ENCODE measurements at places on chromosomes 3 and 15. TPM values are rescaled to one million over a fixed set of nuclear protein-coding genes. Genes with fewer than 3 reads are reported as not detected.

The GPR62 gene
- not detected for total RNA-seq

The LRRC28 gene
- 19.4 TPM for total RNA-seq

The CMC1 gene
- 46.3 TPM for total RNA-seq

The UCN2 gene
- total RNA-seq: not detected

The PTX3 gene
- total RNA-seq: not detected

The DNAJC19 gene
- 72.0 TPM for total RNA-seq

The C3orf49 gene
- total RNA-seq: not detected

The TUSC7 gene
- not detected for total RNA-seq

The NCEH1 gene
- 9.1 TPM for total RNA-seq

- no peak overlapping the region for H3K4me3 ChIP-seq
- no peak overlapping the region for H3K27ac ChIP-seq
- H3K27me3 ChIP-seq: no peaks in the 10 kb centered on the region
- H3K4me1 ChIP-seq: no peaks in the 10 kb centered on the region
- no peak for DNase-seq
These were observed 552.8 kb downstream of the MAGI1 start for GRCh38 chr3:65485826-65486469.

DNA sequence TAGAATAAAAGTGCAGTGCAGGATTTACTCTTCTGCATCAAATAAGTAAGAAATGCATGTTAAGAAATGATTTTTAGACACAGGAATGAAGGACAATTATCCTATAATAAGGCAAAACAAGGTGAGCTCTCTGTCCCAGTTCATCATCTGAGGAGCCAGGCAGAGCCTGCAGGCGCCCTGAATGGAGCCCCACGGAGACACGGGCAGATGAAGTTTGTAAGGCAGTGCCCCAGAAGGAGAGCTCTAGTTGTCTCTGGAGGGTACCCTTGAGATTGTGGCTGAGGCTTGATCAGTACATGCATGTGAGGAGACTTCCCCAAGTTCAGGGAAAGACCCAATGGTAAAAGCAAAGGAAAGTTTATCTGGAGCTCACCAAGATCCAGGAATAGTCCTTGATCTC is 50.3 kb downstream of the ATP10A start:
- DNase-seq: no peak
- no peak overlapping the region for H3K4me3 ChIP-seq
- no peaks in the 10 kb centered on the region for H3K36me3 ChIP-seq
- H3K27me3 ChIP-seq: no peaks in the 10 kb centered on the region

GRCh38 chr3:42608581-42608980 is 8.1 kb downstream of the NKTR start:
- peaks cover 55% of the 10 kb centered on the region for H3K4me1 ChIP-seq
- no peak overlapping the region for H3K27ac ChIP-seq
- H3K27me3 ChIP-seq: no peaks in the 10 kb centered on the region
- no peak overlapping the region for H3K4me3 ChIP-seq
- H3K36me3 ChIP-seq: peaks cover 10% of the 10 kb centered on the region

DNA sequence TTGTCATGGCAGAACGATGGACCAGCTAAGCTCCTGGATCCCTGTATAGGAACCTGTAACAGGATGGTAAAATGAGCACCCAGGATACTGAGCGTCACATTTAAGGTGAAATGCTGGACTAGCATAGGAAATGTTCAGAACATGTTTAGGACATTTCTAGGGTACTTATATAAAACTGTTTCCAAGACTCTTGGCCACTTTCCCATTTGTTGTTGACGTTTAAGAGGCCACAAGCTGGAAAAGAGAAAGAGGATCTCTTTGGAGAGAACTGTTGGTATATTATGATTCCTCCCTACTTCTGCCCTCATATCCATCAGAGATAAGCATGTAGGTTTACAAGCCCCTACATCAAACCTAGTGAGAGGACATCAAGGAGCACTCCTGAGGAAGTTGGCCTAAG is 57.5 kb downstream of the SCN11A start:
- peaks cover 3% of the 10 kb centered on the region for H3K27me3 ChIP-seq
- H3K4me1 ChIP-seq: no peaks in the 10 kb centered on the region
- H3K36me3 ChIP-seq: no peaks in the 10 kb centered on the region
- no peak for DNase-seq
- no peak overlapping the region for H3K27ac ChIP-seq

- no peaks in the 10 kb centered on the region for H3K36me3 ChIP-seq
- H3K4me1 ChIP-seq: peaks cover 8% of the 10 kb centered on the region
- no peak overlapping the region for H3K4me3 ChIP-seq
- DNase-seq: no peak
- no peak overlapping the region for H3K27ac ChIP-seq
These were observed 91.7 kb downstream of the APBA2 start for GRCh38 chr15:28977377-28978010.

- peaks cover 12% of the 10 kb centered on the region for H3K36me3 ChIP-seq
- H3K4me3 ChIP-seq: no peak overlapping the region
- H3K27ac ChIP-seq: no peak overlapping the region
- H3K4me1 ChIP-seq: peaks cover 27% of the 10 kb centered on the region
- no peaks in the 10 kb centered on the region for H3K27me3 ChIP-seq
These were observed 14.1 kb downstream of the GYG1 start for GRCh38 chr3:149005416-149005815.

- H3K27ac ChIP-seq: no peak overlapping the region
- peaks cover 7% of the 10 kb centered on the region for H3K27me3 ChIP-seq
- no peak for DNase-seq
- H3K4me3 ChIP-seq: no peak overlapping the region
- H3K4me1 ChIP-seq: peaks cover 17% of the 10 kb centered on the region
These were observed 5.0 kb downstream of the AMOTL2 start for GRCh38 chr3:134369231-134369741.

DNA sequence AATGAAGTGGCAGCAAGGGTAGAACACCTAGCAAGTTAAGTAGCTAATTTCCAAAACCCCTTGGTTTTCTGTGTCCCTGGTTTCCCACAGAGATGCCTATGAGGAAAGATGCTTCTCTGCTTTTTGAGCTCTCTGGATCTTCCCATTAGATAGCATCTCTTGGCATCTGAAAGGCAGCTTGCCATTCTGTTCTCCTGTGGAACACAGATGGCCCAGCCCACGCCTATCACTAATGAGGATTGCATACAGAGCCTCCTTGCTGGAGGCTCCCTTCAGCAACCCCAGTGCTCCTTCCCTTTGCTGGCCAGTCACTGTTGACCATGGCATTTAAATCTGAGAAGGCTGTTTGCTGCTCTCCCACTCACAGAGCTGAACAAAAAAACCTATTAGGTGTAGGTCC is 34.4 kb upstream of the ETV5 start:
- H3K4me3 ChIP-seq: no peak overlapping the region
- H3K4me1 ChIP-seq: no peaks in the 10 kb centered on the region
- no peaks in the 10 kb centered on the region for H3K27me3 ChIP-seq
- H3K36me3 ChIP-seq: no peaks in the 10 kb centered on the region
- H3K27ac ChIP-seq: no peak overlapping the region

DNA sequence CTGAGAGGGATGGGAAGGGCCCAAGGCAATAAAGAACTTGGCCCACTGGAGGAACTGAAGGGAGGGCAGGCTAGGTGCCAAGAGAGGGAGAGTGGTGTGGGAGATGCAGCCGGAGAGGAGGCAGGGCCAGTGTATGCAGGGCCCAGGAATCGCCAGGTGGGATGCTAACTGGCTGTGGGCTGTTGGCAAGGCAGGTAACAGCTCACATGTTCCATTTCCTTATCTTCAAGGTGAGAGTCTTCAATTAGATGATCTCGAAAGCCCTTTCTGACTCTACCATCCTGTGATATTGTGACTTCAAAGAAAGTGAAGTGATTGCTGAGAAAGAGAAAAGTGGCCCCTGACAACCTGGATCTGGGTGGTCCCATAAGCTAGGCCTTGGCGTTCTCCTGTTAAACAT is 49.0 kb downstream of the CASR start:
- H3K4me1 ChIP-seq: no peaks in the 10 kb centered on the region
- H3K36me3 ChIP-seq: no peaks in the 10 kb centered on the region
- DNase-seq: no peak

- H3K27ac ChIP-seq: no peak overlapping the region
- H3K36me3 ChIP-seq: no peaks in the 10 kb centered on the region
- H3K27me3 ChIP-seq: no peaks in the 10 kb centered on the region
- H3K4me3 ChIP-seq: no peak overlapping the region
- no peak for DNase-seq
- peaks cover 22% of the 10 kb centered on the region for H3K4me1 ChIP-seq
These were observed 35.5 kb downstream of the ZDHHC19 start for GRCh38 chr3:196175722-196176121.

GRCh38 chr3:60651799-60652198 is 599.5 kb downstream of the FHIT start:
- H3K4me3 ChIP-seq: no peak overlapping the region
- DNase-seq: no peak
- no peaks in the 10 kb centered on the region for H3K27me3 ChIP-seq
- no peaks in the 10 kb centered on the region for H3K4me1 ChIP-seq

DNA sequence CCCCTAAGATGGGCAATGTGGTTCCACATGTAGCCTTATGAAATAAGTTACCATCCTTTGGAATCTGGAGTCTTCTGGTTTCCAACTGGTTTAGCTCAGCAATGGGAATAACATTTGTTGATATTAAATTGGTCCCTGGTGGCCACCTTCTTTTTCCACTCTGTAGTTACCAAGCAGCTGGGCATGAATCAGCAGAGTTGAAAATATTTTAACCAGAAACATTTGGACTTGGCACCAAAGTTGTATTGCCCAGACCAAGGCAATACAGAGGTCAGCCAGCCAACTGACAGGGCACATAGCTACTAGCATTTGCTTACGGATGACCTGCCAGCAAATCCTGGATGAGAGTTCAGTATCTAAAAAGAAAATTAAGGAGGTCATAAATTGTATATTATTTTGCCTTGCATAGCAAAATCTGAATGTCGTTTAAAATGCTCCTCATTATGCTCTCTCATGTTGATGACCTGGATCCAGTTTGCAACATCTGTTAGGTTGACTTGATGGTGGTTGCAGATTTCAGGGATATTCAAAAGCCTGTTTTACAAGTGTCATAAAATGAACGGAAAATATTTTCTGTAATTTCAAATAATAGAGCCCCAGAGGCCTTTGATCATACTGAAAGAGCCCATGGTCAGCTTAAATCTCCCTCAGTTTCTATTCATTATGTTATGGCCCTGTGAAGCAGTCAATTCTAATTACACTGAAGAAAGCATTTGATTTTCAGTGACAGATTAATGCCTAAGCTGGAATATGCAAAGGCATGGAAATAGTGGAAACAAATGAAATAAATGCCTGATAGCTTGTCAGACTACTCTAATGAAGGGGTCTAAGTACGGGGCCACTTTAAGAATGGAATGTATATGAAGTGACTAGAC is 54.6 kb downstream of the PPM1L start:
- H3K4me3 ChIP-seq: no peak overlapping the region
- no peak overlapping the region for H3K27ac ChIP-seq
- no peak for DNase-seq

GRCh38 chr3:195240939-195241338 is 30.0 kb downstream of the XXYLT1 start:
- no peaks in the 10 kb centered on the region for H3K4me1 ChIP-seq
- no peak overlapping the region for H3K27ac ChIP-seq
- no peak overlapping the region for H3K4me3 ChIP-seq
- no peak for DNase-seq
- no peaks in the 10 kb centered on the region for H3K27me3 ChIP-seq

DNA sequence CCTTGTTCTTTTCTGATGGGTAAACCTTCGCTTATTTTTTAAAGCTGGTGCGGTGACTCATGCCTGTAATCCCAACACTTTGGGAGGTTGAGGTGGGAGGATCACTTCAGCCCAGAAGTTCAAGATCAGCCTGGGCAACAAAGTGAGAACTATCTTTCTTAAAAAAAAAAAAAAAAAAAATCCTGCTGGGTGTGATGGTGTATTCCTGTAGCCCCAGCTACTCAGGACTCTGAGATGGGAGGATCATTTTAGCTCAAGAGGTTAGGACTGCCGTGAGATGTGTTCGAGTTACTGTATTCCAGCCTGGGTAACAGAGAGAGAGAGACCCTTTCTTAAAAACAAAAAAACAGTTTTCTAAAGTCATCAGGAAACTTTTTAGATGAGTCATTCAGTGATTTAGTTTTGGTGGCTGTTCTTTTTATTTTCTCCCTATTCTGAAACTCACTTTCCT is 37.7 kb downstream of the SLMAP start:
- no peak for DNase-seq
- no peaks in the 10 kb centered on the region for H3K4me1 ChIP-seq
- H3K27ac ChIP-seq: peak overlapping the region; percentile 47
- H3K27me3 ChIP-seq: no peaks in the 10 kb centered on the region
- H3K36me3 ChIP-seq: no peaks in the 10 kb centered on the region

Measured in CD8-positive, alpha-beta memory T cell (primary cell).